ENCODE measurements at places on chromosomes 16 and 17.
A peak's percentile ranks its signal among the peaks of the same experiment; 100 is the strongest.

DNA sequence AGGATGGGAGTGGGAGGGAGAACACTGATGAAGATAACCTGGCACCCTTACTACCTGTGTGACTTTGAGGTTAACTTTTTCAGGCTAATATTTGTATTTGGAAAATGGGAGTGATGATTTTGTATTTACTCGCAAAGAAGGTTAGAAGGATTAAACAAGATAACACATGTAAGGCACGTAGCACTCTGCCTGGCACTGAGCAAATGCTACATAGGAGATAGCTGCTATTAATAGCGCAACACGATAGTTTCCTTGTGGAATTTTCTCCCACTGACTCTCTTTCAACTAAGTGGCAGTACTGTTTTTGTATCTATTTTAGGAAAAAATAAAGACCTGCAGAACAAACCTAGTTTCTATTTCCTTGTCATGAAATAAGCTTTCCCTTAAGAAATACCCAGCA lies 15.4 kb upstream of the KCNJ16 start:
- no peak for DNase-seq

DNA sequence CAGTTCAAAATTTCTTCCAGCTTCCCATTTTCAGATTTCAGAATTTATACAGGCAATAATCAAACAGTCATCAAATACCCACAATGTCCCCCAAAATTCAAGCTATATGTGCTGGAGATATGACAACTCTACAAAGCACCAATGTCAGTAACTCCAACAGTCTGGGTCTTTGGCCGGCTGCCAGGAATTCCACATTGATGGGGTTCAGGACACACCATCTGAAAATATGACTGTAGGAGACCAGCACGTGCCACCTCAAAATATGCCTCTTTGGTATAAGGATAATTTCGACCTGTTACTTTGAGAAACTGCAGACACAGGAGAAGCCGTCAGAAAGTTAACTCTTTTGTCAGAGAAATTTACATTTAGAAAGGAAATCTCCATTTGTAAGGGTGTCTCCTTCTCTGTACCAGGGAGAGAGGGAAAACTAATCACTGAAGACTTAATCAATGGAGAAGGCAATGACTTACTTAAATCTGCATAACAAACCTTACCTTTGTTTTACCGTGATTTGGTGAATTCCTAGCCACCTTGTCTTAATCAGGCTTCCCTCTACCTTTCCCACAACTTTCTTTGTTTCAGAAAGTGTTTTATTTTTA lies 594.3 kb upstream of the CDH5 start:
- DNase-seq: peak; percentile 85

DNA sequence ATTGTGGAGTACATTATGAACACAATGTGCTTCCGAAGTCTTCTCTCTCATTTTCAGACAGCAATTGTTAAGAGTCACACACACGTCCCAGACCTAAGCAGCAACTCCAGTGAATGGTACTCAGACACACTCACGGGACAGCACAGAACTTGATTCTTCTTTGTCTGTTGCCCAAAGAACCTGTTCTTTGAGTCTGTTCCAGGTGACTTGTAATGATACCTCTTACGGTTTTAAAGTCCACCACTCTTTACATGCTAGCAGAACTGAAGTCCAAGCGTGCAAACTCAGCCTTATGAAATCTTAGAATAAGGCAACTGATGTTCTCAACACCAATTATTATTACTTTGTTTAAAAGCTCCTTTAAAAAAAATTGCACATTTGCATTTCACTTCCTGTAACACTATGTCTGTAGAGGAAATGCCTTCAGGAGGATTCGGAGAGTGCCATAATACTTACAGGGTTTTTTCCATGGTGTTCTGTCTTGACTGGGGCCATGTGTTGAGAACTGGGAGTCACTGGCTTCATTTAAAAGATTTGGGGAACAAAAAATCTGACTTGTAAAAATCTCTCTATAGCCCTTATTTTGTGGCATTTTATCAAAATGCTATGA lies 48.1 kb downstream of the MARF1 start:
- DNase-seq: no peak

DNA sequence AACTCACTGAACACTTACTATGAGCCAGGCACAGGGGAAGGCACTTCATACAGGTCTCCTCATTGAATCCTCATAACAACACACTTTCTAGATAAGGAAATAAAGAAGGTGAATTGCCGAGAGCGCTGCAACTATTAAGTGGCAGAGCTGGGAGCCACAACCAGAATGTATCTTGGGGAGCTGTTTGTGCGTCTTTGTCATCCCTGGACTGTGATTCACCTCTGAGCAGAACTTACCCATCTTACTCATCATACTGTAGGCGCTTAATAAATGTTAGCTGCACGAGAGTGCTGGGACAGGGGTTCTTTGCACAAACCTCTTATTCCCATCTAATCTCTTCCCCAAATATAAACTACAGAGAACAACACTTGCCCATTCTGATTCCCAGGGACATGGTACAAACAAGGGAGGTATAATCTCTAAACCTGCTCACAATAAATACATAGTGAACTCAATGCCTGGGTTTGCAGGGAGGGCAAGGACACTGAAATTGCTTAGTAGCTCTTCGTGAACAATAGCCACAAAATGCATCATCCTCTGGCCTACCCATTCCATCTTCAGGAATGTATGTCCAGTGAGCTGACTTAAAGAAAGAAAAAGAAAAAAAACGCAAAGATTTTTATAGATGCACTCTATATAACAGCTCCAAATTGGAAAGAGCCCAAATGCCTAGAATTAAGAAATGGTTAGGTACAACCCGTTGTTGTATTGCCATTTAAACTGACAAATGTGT lies 43.0 kb downstream of the MYO18A start:
- DNase-seq: no peak

DNA sequence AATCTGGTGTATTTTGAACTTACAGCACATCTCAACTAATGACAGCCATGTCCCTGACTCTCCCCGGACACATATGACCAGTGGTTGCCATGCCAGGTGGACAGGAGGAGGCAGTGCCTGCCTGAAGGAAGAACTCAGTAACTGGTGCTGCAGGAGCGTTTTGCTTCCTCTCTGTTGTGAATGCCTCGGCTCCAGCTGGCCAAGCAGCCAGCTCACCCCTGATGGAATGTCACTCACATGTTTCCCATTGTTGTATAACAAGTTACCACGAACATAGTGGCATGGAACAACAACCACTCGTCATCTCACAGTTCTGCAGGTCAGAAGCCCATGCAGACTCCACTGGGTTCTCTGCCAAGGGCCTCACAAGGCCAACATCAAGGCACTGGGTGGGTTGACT lies 20.1 kb upstream of the IRF8 start:
- peak; percentile 17 for DNase-seq

DNA sequence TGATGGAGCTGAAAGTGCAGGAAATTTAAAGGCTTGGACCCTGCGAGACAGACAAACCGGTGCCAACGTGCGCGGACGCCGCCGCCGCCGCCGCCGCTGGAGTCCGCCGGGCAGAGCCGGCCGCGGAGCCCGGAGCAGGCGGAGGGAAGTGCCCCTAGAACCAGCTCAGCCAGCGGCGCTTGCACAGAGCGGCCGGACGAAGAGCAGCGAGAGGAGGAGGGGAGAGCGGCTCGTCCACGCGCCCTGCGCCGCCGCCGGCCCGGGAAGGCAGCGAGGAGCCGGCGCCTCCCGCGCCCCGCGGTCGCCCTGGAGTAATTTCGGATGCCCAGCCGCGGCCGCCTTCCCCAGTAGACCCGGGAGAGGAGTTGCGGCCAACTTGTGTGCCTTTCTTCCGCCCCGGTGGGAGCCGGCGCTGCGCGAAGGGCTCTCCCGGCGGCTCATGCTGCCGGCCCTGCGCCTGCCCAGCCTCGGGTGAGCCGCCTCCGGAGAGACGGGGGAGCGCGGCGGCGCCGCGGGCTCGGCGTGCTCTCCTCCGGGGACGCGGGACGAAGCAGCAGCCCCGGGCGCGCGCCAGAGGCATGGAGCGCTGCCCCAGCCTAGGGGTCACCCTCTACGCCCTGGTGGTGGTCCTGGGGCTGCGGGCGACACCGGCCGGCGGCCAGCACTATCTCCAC lies at the start of gene NOG:
NOG (plus strand) TSS at position 54 of the 674 bp plus-strand sequence; CDS start at position 579, 525 bp downstream.
- DNase-seq: peak; percentile 70

DNA sequence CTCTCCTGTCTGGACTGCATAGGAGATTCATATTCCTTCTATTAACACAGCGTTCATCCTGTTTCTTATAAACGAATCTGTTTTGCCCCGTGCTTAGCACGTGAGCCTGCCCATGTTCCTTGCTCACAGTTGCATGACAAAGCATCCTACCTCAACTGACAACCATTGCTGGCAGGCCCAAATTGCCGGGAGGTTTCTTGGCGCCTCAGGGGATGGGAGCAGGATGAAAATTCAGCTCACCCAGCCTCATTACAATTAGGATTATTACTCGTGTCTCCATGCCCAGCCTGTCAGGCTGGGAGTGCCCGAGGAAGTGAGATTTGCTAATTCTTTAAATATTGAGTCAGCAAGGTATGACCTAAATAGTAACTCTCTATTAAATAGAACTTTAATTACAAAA lies 36.7 kb upstream of the HELZ start:
- no peak for DNase-seq

DNA sequence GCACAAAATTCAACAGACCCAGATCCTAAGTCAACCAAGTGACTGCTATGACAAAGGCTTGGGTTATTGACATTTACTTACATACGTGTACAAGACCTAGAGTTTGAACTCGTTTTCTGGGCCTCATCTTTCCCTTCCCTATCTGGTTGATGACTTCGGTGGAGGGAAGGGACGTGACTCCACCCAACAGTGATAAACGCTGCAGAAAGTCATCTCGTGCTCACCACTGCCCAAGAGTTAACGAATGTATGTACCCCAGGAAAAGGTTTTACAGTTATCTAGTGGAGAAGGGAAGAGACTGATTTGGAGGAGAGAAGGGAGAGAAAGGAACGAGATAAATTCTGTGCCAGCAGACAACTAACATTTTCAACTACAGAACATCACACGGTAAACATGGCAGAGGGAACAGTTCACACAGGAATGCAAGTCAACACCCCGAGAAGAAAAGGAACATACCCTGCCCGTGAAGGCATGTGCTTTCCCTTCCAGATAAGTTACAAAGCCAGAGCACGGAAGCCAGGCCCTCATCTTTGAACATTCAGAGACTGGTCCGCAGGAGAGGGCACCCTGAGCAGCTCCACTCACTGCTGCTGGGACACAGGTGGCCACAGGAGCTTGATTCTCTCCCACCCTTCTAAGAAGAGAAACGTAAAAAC lies 13.9 kb upstream of the CYTH1 start:
- DNase-seq: no peak

- DNase-seq: no peak
These were observed 59.4 kb downstream of the NUP93 start for GRCh38 chr16:56789360-56789759.

DNA sequence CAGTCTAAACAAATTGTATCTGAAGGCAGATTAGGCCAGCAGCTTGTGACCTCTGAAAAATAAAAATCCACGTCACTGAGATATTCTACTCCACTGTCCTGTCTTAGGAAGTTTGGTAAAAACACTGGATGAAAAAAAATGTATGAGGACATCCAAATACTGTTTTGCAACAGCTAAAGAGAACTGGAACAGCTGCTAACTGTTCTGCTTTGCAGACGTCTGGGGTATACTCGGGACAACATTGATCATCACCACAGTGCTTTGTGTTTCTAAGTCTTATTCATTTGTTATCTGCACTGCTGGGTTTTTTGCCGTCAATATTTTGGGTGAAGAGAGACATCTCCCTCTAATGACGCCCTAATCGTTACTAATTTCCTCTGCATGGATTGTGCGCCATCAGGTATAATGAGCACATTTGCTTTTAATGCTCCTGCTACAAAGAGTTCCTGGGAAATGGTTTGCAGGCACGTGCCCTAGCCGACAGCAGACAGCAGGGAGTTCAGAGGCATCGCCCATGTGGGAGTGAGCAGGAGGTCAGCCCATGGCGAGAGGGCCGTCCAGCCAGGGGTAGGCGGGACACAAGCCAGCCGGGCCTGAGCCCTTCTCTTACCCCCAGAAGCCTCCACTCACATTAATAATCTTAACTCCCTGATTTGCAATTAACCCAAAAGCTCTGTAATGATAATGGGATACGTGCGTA lies 87.0 kb downstream of the CBLN1 start:
- DNase-seq: no peak

- no peak for DNase-seq
These were observed 211.1 kb upstream of the CIBAR2 start for GRCh38 chr16:85323230-85323960.

DNA sequence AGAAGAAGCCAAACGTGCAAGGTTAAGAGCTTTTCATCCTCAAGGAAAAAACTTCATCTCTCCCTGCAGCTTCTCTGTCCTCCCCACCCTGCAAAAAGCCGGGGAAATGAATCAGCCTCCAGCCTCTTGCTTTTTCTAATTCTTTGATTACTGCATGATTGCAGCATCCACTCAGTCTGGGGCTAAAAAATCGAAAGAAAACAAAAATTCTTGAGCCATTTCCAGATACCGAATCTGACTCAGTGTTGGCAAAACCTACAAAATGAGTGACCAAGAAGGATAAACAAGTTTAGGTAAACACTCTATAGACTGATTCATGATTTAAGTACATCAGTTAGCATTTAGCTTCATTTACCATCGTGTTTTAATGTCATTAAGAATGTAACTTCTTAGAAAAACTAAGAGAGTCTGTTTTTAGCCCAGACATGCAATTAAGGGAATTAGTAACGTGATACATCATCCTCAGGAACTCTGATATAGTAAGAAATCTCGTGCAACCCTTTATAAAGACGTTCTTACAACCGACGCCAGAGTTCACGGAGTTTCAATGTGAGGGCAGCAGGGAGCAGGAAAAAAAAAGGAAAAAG lies 287.3 kb upstream of the FOXF1 start:
- no peak for DNase-seq

- DNase-seq: no peak
These were observed 71.0 kb upstream of the ATF7IP2 start for GRCh38 chr16:10314811-10315210.
